ENCODE measurements at places on chromosomes 3 and 15.

GRCh38 chr15:83127547-83128150, 20.2 kb downstream of the TM6SF1 start:
- DNase-seq, result no peak

GRCh38 chr3:138186221-138186620, 880 bp upstream of the ARMC8 start:
- DNase-seq, result no peak

GRCh38 chr15:25172691-25173090, 217.9 kb downstream of the SNRPN start:
- no peak for DNase-seq

DNA sequence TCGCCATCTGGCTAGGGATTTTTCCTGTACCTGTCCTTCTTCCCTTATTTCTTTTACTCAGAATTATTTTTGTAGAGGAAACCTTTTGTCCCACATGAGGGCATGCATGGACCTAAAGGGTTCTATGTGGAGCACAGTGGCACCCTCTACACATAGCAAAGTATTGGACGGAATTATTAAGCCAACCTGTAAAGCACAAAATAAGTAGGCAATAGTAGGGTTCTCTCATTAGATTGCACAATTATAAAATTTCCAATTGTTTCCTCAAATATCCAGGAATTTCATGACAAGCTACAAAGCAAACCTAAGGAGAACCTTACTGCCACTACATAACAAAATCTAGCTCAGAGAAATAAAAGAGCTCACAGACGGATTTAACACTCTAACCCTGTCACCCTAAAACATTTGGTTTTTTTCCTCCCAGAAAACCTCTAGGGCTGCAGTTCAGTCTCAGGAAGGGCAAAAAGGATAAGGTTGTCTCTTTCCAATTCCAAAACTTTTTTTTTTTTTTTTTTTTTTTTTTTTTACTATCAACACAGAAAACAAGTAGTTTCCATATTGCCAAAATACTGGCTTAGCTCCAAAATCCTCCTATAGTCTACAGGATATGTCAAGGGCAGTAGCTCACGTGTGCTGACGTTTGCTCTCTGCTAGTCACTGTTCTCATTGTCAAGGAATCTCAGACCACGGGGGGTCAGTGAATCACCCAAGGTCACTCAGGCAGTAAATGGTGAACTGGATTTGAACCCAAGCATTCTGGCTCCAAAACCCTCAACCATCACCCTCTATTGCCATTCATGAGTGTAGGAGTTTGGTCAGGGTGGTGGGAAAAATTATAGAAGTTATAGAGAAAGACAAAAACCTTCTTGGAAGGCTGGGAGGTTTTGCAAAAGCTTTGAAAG, 52.3 kb downstream of the NCEH1 start:
- DNase-seq, result no peak

DNA sequence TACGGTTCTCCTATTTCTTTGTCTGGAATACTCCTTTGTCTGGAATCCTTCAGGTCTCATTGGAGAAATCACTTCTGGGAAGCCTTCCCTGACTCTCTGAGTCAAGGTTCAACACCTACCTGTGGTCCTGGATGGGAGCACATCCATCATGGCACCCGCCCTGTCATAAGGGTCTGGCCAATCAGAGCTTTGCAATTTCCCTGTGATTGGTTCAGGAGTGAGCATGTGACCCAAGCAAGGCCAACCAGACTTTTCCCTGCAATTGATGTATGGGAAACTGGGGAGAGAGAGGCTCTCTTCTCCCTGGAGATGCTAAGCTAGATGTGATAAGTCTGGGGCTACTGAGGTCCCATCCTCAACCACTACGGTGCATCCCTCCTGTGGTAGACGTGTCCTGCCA, 8.1 kb downstream of the FAM3D start:
- no peak for DNase-seq

DNA sequence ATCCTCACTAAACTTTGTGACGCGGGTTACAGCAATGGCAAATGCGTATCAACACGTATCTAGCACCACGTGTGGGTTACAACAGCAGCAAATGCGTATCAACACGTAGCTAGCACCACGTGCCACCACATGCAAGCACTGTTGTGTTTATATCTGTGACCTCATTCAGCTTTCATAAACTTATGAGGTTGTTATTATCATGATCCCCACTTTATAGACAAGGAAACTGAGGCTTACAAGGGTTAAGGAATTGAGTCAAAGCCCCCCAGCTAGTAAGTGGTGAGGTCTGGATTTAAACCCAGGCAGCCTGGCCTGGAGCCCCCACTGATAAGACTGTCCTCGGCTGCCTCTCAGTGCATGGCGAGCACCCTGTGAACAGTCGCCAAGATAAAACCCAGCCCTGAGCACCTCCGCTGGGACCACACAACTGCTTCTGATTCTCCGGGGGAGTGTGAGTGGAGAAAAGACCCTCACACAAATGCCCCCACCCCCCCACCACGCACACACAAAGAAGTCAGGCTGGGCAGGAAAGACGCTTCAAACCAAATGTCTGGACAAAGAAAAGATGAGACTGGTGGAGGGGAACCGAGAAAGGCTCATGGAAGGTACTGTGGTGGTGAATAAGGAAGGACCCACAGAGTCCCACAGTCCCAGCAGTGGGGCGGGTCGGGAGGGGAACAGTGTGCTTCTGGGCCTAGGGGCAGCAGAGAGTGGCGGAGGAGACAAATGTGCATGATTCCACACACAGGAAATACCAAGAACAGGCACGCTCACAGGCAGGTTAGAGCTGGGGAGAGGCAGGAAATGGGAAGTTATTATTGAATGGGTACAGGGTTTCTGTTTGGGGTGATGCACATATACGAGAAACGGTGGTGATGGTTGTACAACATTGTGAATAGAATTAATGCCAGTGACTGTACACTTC, 173.4 kb downstream of the XXYLT1 start:
- no peak for DNase-seq

GRCh38 chr3:124701687-124702086, 28.6 kb upstream of the UMPS start:
- no peak for DNase-seq

DNA sequence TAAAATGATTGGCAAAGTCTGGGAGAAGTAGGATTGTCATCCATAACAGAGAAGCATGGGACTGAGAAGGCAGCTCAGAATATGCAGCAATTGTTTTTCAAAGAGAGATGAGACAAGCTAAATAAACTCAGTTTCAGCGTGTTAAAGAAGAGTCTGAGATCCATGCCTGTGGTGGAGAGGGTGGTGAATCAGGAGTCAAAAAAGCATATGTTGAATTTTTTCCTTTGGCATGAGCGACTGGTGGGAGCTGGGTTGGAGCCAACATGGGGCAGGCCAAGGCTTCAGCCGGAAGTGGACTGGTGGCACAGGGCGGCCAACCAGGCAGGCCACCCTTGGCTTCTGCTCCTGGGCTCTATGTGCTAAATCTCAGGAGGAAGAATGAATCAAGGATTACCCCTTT, 102.0 kb downstream of the SST start:
- no peak for DNase-seq

- DNase-seq, result no peak
Observed at GRCh38 chr3:61666615-61667330, 105.4 kb downstream of the PTPRG start.

DNA sequence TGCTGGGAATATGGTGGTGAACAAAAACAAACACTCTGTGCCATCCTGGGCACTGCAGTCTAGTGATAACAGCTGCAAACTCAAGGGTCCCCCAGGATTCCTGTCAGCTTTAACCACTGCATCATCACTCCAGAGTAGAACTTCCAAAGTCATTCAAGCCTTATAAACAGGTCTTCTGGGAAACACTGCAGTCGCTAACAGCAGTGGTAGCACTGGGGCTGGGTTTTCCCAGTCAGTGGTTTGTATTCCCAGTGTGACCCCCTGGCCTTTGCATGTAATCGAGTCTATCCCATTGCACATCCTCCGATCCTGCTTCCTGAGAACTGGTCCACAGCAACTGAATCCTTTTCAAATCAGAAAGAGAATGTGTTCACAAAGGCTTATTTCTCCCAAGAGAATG, 623.5 kb downstream of the EDEM1 start:
- no peak for DNase-seq

GRCh38 chr15:57962887-57963286, 102.6 kb downstream of the ALDH1A2 start:
- DNase-seq, result no peak

All from progenitor cell of endocrine pancreas (in vitro differentiated cells).